ENCODE measurements at places on chromosomes 6 and 20. TPM values are rescaled to one million over a fixed set of nuclear protein-coding genes. Genes with fewer than 3 reads are reported as not detected.

GRCh38 chr6:17491416-17492142 is 98.2 kb downstream of the CAP2 start:
- no peak for DNase-seq

- no peak for DNase-seq
These were observed 67.9 kb downstream of the IGF2R start for GRCh38 chr6:160036790-160037206.

GRCh38 chr6:108618623-108619152 is 58.0 kb downstream of the FOXO3 start:
- DNase-seq: no peak

DNA sequence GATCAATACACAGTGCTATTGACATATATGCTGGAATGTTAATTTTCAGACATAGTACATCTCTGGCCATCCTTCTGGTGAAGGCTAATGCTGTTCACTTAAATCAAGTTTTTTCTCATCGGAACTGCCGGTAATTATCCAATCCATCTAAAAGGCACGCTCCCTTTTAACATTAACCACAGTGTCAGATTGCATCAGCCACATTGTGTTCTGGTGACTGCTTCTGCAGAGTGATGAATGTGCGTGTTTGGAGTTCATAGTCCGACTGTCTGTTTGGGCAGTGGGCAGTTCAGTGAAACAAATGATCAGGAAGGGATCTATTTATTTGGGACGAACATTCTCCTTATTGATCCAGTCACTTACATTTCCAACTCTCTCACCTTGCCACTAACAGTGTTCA is 49.5 kb downstream of the SOBP start:
- DNase-seq: no peak

DNA sequence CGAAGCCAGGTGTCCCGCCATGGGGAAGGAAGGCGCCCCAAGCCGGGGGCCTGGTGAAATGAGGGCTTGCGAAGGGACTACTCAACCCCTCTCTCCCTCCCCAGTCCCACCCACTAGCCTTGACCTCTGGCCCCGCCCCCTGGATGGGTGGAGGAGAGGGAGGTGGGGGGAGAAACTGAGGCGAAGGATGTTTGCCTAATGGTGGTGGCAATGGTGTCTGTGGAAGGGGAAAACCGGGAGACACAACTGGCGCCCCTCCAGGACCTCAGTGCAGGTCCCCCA is at the start of gene POU5F1:
POU5F1 (minus strand) TSS at position 83 of the 282 bp plus-strand sequence; CDS start at position 21, 62 bp downstream.
- no peak for DNase-seq

DNA sequence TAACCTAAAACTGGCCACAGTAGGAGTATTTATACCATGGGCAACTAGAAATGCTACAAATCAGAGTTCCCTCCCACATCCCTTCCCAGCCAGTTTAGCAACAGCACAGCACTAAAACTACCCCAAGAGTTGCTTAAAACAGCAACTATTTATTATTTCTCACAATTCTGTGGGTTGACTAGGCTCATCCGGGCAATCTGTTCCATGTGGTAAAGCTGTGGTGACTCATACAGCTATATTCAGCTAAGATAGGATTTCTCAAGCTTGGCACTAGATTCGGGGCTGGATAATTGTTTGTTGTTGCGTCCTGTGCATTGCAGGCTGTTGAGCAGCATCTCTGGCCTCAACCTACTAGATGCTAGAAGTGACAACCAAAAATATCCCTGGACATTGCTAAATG is 8.6 kb upstream of the HECA start:
- no peak for DNase-seq

GRCh38 chr6:127518191-127518709 is 885 bp downstream of the MTCL3 start:
- DNase-seq: no peak

DNA sequence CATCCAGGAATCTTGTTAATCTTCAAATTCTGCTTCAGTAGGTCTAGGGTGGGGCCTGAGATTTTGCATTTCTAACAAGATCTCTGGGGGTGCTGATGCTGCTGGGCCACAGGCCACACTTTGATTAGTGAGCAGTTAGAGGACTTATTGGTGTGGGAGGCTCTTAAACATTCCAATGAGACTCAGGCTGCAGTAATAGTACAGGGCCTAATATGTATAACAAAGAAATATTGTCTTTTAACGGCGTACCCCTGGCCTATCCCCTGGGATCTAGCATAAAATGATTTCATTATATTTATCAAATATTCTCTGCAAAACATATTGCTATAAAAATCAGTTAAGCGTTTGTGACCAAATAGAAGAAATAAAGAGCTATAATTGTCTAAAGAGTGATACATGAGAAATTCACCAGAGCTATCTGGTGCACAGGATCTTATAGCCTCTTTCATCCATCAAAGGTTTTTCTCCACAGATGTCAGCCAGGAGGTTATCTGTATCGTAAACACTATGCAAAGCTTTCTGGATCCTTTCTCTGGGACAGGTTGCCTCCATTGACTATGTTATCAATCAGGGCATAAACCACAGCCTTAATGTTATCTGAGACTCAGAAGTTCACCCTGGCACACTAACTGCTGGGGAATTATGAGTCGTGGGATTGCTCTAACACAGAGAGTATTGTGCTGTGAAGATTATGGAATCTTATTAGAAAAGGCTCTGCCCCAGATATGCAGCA is 488.5 kb upstream of the MAP3K7 start:
- DNase-seq: no peak

GRCh38 chr6:85640821-85641220 is 1.9 kb downstream of the SYNCRIP start:
- DNase-seq: no peak

- DNase-seq: no peak
These were observed 109.3 kb downstream of the RNF144B start for GRCh38 chr6:18496462-18496861.

DNA sequence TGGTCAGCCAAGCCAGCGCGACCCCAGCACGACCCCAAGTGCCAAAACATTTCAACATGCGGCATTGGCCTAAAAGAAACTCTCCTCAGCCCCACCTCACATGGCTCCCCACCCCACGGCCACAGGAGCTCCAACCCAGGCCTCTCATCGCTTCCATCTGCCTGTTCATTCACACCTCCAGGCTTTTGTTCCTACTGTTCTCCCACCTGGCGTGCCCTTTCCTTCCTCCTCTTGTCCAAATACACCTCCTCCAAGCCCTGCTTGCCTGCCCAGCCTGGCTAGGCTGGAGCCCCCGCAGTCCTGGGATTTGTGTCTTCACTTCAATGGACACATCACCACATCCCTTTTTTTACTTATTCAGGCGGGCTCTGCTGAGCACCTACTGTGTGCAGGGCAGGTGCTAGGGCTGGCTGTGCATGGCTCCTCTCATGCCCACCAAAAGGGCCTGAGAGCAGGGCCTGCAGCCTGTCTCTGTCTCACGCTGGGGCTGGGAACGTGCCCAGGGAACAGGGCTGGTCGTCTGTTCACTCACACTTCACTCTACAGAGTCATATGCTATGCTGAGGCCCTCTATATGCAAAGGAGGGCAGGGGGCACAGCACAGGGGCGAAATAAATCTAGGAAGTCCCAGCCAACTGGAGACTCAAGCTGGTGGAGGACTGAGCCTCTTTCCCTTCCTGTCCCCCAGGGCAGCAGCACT is 61.1 kb downstream of the GRM4 start:
- no peak for DNase-seq

DNA sequence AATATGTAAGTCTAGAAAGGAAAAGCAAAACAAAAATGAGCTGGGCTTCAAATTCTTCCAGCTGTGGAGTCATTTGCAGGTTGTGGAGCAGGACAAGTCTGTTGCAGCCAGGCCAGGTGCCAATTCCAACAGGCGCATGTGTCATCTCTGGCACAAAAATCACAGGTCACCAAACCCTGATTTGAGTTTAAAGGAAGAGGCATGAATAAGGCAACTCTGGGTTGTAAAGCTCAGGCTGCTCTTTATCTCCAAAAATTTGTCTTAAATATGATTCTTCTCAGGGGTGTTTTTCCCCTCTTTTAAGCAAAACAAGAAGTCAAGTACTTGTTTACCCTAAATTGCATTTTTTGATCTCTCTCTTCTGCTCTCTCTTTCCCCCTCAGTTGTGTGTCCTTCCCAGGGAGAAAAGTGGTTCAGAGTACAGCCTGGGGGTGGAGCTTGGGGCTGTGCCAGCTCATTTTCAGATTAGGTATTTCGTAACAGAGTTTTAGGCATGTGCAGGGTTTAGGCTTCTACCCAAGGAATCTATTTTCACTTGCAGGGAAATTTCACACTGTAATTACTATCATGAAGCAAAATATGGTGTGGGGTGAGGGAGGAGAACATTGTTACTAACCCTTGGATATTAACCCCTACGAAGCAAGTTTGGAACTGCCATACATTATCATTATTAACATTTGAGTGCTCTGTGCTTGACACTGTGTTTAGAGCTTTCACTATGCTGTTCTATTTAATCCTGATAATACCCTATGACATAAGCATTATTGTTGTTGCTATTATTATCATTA is 8.3 kb upstream of the NCOA3 start:
- DNase-seq: peak; percentile 87

DNA sequence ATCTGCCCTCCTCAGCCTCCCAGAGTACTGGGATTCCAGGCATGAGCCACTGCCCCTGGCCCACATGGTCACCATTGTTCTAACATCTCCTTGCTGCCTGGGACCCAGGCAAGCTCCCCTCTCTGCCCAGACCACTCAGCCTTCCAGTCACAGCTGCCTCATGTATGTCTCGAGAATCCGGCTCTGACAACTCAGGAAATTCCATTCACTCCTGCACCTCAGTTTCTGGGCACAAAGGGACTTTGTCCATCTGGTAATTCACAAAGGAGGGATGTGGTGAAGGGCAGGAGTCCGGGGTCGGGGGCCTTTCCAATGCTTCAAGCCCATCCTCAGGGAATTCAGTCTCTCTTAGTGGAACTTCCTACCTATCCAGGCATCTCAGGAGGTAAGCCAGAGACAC is 40.7 kb downstream of the JPH2 start:
- no peak for DNase-seq

- no peak for DNase-seq
These were observed 101.4 kb downstream of the BACH2 start for GRCh38 chr6:90195094-90195829.

- no peak for DNase-seq
These were observed 70.1 kb downstream of the NRN1 start for GRCh38 chr6:5936631-5937030.

GRCh38 chr20:33859751-33860150 is 48.6 kb downstream of the CHMP4B start:
- DNase-seq: no peak

- no peak for DNase-seq
These were observed 560.8 kb downstream of the CD109 start for GRCh38 chr6:74256781-74257180.

- DNase-seq: no peak
These were observed 2.4 kb upstream of the BPIFA2 start for GRCh38 chr20:33165416-33166055.

- DNase-seq: no peak
These were observed 178.2 kb upstream of the THEMIS start for GRCh38 chr6:128079021-128079420.

DNA sequence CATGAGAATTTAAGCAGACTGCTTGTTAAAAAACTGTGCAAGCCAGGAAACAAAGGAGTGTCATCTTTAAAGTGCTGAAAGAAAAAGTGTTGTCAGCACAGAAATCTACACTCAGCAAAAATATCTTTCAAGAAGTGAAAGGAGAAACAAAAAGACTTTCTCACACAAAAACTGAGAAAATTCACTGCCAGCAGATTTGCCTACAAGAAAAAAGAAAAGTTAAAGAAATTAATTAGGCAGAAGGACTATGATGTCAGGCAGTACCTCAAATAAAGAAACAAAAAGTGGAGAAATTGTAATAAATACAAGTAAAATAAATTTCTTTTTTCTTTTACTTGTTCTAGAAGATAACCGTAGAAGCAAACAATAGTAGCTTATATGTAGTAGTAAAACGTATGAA is 171.6 kb upstream of the CEP162 start:
- DNase-seq: no peak

DNA sequence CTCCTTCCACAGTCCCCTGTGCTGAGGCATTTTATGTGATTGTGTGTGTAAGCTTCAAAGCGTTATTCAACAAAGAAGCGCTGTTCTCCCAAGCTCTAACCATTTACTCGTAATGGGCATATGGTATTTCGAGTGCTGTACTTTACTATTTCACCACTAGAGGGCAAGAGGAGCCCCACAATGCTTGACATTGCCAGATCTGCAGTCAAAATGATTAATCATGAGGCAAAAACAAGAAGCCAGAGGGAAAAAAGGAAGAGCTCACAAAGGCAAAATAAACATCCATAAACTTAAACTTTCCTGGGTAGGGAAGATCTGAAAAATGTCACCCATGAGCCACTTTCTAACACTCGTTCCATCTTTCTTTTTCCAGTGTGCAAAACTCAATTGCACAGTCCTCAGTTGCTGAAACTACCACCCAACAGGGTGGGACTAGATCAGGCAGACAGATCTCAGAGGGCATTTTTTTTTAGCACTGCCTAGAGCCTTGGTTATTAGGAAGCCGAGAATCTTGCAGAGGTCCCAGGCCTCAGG is 215.0 kb upstream of the PLCB4 start:
- DNase-seq: no peak

- DNase-seq: no peak
These were observed 74.9 kb upstream of the ZNFX1 start for GRCh38 chr20:49352751-49353150.

DNA sequence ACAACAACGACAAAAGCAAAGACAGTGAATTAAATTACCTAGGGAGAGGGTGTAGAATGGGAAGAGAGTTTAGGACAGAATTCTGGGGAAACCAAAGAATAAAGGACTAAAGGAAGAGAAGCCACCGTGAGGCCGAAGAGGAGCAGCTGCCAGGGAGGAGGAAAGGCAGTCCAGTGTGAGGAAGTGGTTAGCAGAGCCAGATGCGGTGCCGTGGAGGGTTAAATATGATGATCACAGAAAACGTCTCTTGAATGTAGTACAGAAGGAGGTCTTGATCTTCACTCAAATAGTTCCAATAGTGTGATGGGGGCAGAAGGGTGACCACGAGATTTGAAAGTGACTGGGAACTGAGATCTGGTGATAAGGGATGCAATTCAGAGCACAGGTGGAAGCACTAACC is 67.7 kb downstream of the TMEM244 start:
- no peak for DNase-seq

GRCh38 chr6:156348849-156349248 is 428.3 kb upstream of the ARID1B start:
- no peak for DNase-seq

GRCh38 chr6:1598886-1599285 is 10.8 kb upstream of the FOXC1 start:
- DNase-seq: no peak

GRCh38 chr6:135014353-135014832 is 40.2 kb downstream of the HBS1L start:
- DNase-seq: no peak

GRCh38 chr6:34044945-34045595 is 100.8 kb downstream of the GRM4 start:
- DNase-seq: no peak

The PDE7B gene
- total RNA-seq: 2.2 TPM

The ANKRD66 gene
- 4.0 TPM for total RNA-seq

The ERVFRD-1 gene
- 0.65 TPM for total RNA-seq

The RIMS1 gene
- total RNA-seq: 3.8 TPM

The MCUR1 gene
- 26.1 TPM for total RNA-seq

The GGTLC1 gene
- total RNA-seq: 57.2 TPM

The OCSTAMP gene
- total RNA-seq: not detected

The GPR63 gene
- 0.71 TPM for total RNA-seq

The RAD21L1 gene
- total RNA-seq: not detected

The CRISP3 gene
- total RNA-seq: 2.5 TPM

The DLGAP4 gene
- total RNA-seq: 59.3 TPM

The KHDC1 gene
- total RNA-seq: 1.7 TPM

The TMEM74B gene
- 15.8 TPM for total RNA-seq

The C6orf15 gene
- not detected for total RNA-seq

The GHRH gene
- not detected for total RNA-seq

The FITM2 gene
- 9.3 TPM for total RNA-seq

The RAB44 gene
- total RNA-seq: 0.95 TPM

The BTNL2 gene
- not detected for total RNA-seq

The MYB gene
- 6.1 TPM for total RNA-seq
